ENCODE measurements at places on chromosomes 13 and 19. TPM values are rescaled to one million over a fixed set of nuclear protein-coding genes. Genes with fewer than 3 reads are reported as not detected.

The FCAR gene
- not detected for total RNA-seq

The LILRB3 gene
- total RNA-seq = 0.17 TPM

The PNMA8B gene
- total RNA-seq = not detected

The CIC gene
- total RNA-seq = 59.6 TPM

The PCDH8 gene
- not detected for total RNA-seq

The PLK5 gene
- not detected for total RNA-seq

The PROZ gene
- total RNA-seq = not detected

The NXNL1 gene
- total RNA-seq = not detected

The PSG2 gene
- not detected for total RNA-seq
